ENCODE measurements at places on chromosomes 16 and 17. TPM values are rescaled to one million over a fixed set of nuclear protein-coding genes. Genes with fewer than 3 reads are reported as not detected.
A peak's percentile ranks its signal among the peaks of the same experiment; 100 is the strongest.

DNA sequence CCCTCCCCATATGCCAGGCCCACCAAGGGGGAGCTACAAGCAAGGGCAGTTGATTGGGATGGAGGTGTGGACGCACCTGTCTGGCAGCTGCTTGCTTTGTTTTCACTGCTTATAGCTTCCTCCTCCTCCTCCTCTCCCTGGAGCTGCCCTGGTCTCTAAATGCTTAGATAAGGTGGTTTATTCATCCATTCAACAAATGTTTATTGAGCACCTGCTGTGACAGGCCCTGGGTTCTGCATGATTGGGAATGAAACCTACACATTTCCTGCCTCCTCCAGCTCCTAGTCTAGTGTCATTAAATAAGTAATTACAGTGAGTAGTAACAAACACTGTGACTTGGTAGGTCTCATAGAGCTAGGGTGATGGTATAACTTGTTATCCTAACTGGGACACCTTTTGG lies 17.4 kb upstream of the MAP3K14 start:
- no peak for DNase-seq

DNA sequence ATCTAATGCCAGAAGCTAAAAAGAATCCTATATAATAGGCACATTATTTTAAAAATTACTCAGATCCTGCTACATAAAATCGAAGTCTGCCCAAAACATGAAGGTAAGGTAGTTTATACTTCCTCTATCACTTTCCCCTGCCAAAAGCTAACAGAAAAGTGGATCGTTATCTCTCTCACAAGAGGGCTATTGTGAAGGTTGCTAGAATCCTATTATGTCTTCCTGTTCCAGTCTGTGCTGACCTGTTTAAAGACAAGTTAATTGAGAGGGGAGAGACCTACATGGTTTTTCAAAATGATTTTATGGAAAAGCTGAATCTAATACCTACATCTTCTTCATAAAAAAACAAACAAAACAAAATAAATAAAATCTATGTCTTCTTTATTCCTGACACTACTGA lies 1410.9 kb upstream of the CDH8 start:
- no peak for DNase-seq

Gene PDILT
- total RNA-seq, result not detected

DNA sequence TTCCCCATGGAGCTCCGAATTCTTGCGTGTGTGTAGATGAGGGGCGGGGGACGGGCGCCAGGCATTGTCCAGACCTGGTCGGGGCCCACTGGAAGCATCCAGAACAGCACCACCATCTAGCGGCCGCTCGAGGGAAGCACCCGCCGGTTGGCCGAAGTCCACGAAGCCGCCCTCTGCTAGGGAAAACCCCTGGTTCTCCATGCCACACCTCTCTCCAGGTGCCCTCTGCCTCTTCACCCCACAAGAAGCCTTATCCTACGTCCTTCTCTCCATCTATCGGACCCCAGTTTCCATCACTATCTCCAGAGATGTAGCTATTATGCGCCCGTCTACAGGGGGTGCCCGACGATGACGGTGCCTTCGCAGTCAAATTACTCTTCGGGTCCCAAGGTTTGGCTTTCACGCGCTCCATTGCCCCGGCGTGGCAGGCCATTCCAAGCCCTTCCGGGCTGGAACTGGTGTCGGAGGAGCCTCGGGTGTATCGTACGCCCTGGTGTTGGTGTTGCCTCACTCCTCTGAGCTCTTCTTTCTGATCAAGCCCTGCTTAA lies 617 bp upstream of the SENP3 start:
- DNase-seq, result peak; percentile 84

Data from neural crest cell (in vitro differentiated cells).